ENCODE measurements at places on chromosomes 2 and 18.

DNA sequence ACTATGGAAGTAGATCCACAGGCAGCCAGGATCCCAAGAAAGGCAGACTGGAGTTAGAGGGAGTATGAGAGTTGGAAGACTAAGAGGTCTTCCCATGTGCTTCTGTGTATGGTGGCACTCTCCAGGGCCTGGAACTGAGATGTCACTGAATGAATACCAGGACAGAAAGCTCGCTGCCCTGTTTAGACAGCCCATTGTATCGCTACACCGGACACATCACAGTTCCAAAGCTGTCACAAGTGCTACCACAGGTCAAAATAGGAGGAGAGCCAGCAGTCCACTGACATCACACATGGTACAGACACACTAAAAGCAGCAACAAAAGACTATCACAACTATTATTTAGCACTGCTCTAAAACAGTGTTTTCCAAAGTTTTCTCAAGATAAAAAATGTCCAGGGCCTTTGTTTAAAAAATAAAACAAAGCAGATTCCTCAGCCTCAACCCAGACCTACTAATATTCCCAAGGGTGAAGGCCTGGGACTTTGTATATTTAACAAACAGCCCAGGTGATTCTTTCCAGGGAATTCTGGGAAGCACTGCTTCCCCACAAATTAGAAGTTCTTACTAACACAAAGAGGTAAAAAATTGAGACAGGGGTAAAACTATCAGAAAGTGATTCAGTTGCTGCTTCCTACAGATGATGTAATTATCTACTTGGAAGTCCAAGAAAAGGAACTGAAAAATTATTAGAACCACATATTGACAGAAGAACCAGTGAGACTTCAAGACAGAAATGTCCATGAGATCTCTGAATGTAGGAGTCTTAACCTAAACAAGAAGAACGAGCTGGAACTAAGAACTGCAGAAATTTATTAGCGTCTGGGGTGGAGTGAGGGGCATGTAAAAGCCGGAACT lies 116.0 kb downstream of the DTNB start:
- DNase-seq = no peak

- DNase-seq = no peak
These were observed 216.5 kb downstream of the KLHL29 start for GRCh38 chr2:23601301-23601965.

DNA sequence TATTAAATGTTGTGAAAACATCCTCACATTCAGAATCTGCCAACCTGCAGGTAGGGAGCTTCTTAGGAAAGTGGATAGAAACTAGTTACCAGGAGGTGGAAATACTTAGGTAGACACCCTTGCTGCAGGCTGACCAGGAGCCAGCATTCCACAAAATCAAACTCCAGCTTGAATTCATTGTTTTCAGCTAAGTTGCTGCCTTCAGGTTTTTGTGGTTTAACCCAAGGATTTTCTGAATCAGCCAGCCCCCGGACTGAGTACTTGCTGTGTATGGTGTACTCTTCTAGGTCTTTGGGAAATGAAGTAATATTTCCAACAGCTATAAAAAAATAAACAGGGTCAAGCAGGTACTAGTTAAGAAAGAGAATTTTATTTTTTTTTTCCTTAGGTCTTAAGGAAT lies 192.1 kb upstream of the CHST9 start:
- DNase-seq = no peak

DNA sequence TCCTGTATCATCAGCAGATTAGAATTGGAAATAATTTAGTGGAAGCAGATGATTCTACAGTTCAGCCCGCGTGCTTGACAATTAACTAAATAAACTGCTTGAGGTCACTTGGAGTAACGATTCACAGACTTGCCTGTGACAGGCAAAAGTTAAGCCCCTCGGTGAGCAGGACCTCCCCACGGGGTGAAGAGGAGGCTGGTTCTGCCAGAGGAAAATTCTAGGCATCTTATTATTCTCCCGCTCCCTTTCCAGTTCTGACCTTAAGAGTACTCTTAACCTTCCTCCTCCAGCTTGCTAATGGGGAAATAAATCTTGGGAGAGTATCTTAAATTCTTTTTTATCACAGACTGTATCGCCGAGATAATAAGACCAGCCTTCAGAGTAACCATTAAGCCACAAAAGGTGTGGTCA lies 169.7 kb upstream of the SMAD2 start:
- no peak for DNase-seq

GRCh38 chr18:57981308-57982028 lies 62.6 kb upstream of the NEDD4L start:
- no peak for DNase-seq

GRCh38 chr2:213846856-213847255 lies 562.6 kb downstream of the SPAG16 start:
- no peak for DNase-seq

DNA sequence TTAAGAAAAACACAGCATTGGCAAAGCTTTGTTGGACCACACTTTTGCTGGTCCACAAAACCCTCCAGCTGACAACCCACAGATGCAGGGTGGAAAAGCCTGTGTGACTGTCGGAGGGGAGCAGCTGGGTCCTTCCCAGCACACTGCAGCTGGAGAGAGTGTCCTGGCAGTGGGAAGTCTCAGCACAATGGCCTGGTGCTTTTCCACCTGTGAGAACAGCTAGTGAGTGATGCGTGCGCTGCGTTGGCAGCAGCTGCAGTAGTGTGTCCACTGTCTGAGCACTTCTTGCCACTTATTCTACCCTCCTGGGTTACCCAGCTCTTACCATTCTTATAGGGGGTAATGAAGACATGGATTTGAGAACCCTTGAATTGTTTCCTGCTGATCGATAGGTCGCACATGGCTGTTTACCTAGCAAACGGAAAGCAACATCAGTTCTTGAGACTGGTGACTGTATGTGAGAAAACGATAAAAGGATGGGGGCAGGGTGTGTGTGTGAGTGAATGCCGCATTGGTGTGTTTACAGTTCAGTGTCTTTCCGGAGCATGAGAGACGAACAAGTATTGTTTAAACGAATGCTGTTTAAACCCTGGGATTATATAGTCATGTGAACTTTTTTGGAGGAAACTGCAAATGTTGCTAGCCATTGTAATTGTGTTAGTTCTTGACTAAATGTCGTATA lies 69.7 kb downstream of the LYPD6 start:
- no peak for DNase-seq

DNA sequence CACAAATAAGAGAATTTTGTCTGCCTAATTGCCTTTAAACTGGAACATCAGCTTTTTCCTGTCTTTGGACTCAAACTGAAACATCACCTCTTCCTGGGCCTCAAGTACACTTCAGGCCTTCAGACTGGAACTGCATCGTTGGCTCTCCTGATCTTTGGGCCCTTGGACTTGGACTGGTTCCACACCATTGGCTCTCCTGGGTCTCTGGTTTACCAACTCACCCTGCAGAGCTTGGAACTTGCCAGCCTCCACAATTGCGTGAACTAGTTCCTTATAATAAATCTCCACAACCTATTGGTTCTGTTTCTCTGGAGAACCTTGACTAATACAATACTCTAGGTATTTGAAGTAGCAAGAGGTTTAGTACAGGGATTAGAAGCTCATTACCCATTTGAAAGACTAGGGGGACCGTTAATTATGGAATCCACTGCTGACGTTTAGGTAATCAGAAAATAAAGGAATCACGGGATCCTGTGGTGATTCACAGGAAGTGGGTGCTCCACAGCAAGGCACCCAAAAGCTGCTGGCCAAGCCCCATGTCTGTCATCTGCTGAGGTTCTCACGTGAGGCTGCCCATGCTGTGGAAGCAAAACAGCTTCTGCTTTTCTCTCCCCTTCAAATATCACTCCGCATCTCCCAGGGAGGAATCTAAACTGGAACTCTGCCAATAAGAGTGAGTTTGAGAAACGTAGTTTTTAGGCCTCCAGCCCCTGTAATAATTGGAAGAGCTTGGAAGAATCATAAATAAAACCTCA lies 20.0 kb upstream of the SGPP2 start:
- DNase-seq = no peak

DNA sequence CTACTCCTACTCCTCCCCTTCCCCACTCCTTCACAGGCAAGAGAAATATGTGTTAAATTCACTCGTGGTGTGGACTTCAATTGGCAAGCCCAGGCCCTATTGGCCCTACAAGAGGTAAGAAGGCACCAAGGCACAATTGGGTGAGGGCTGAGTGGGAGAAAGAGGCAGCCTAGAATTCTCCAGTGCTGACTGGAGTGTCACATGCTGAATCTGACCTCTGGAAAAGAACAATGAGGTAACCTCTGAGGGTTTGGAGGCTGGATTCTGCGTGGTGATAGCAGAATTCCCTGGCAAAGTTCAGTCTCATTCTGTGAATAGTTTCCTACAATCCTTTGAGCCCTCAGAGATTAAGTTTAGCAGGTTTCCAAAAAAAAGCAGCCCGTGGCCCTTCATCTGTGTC lies 6.9 kb downstream of the CENPA start:
- DNase-seq = no peak

- no peak for DNase-seq
These were observed 104.9 kb downstream of the C2orf74 start for GRCh38 chr2:61266632-61267505.

DNA sequence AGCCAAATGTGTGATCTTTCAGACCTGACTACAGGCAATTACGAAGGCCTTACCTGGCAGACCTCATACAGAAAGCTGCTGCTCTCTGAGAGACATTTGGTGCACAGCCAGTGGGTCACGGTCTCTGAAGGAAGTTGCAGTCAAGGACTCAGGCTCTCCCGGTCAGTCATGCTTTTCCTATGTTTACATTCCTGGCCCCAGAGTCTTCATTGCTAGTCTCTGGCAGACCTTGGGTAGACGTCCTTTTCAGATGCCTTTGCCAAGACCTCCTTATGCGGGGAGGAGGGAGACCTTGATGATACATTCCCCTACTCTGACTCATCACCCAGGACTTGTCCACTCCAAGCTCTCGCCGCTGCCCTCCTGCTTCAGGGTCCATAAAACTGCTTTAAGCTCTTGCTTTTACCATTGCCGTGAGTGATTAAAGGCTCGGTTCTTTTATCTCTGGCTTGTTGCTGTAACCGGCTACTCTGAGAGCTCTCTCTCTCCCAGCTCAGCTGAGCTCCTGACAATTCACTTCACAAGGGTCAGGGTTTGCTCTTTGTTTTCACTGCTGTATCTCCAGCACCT lies 62.0 kb upstream of the SLC35F5 start:
- DNase-seq = no peak

DNA sequence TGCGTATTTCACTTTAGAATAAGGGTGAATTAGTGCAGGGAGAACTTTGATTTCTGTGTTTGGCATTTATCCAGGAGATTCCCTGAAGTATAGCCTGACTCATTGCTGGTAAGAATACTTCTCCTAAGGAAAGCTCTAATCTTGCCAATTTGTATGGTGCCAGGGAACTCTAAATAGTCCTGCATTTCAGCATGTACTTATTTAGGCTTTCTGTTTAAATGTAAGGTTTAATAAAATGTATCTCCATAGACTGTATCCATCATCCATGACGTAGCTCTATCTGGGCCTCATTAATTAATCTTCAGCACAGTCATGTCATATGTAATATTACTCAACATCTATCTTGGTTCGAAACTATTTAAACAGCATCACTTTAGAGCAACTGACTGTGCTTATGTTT lies 127.7 kb downstream of the DOK6 start:
- no peak for DNase-seq

DNA sequence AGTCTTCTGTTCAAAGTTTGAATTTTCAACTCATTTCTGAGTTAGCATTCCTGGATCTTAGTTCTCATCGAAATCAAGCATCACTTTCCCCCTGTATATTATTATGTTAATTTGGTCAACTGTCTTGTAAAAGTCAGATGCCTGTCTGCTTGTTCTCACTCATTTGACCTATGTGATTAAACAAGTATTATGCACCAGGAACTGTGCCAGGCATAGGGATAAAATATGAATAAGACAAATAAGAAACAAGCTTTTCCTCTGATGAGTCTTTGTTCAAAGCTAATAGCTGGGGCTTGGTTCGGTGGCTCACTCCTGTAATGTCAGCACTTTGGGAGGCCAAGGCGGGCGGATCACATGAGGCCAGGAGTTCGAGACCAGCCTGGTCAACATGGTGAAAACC lies 19.7 kb upstream of the EMILIN2 start:
- no peak for DNase-seq

- no peak for DNase-seq
These were observed 1.5 kb upstream of the SPTBN1 start for GRCh38 chr2:54454548-54455130.

DNA sequence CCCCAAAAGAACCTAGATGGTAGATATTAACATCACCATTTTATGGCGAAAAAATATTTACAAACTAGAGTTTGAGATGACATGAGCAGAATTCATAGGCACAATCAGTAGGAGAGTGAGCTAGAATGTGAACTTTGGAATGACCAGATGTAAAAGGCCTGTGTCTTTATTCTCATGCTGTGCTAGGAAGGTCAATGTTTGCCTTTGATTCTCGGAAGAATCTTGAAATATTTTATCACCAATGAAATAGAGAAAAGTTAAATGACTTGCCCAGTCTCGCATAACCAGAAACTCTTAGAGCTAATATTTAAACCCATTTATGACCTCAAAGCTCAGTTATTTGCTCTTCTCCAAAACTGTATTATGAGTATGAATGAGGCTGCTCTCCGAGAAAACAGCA lies 9.2 kb upstream of the REG3G start:
- no peak for DNase-seq

- DNase-seq = no peak
These were observed 1889.7 kb upstream of the CELF4 start for GRCh38 chr18:39455285-39455684.

DNA sequence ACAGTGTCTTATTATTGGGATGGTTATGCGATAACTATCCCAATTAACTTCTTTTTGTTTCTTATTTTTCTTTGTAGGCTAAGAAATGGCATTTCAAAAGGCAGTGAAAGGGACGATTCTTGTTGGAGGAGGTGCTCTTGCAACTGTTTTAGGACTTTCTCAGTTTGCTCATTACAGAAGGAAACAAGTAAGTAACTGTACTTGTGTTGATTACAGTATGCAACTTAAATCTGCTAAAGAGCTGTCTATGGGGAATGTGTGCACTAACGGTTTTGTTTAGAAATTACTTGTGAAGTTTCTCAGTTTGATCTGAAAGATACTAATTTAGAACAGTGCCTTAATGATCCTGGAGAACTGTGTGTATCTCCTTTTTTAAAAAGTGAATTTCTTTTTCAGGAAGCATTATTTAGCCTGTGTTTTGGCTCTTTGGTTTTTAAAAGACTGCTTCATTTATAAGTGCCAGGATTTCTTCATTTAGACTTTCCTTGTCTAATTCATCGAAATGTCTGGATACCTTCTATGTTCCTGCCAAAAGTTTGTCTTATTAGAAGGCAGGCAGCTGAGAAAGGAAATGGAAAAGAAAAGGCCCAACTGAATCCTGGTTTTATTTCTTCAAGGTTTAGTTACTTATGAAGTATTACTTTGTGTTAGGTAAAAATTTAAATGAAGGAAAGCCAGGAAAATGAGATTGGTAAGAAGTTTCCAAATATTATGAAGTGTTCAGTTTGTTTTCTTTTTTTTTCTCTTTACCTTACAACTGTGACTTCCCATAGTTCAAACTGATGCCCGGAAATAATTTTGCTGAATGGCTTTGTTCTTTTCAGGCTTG lies 40.1 kb downstream of the GPD2 start:
- DNase-seq = no peak

GRCh38 chr2:119455066-119455718 lies 23.5 kb downstream of the TMEM37 start:
- DNase-seq = no peak

Data from activated CD8-positive, alpha-beta memory T cell treated with anti-CD3 and anti-CD28 coated beads for 48 hours (primary cell).